ENCODE measurements at places on chromosomes 6 and 20.
A peak's percentile ranks its signal among the peaks of the same experiment; 100 is the strongest.

DNA sequence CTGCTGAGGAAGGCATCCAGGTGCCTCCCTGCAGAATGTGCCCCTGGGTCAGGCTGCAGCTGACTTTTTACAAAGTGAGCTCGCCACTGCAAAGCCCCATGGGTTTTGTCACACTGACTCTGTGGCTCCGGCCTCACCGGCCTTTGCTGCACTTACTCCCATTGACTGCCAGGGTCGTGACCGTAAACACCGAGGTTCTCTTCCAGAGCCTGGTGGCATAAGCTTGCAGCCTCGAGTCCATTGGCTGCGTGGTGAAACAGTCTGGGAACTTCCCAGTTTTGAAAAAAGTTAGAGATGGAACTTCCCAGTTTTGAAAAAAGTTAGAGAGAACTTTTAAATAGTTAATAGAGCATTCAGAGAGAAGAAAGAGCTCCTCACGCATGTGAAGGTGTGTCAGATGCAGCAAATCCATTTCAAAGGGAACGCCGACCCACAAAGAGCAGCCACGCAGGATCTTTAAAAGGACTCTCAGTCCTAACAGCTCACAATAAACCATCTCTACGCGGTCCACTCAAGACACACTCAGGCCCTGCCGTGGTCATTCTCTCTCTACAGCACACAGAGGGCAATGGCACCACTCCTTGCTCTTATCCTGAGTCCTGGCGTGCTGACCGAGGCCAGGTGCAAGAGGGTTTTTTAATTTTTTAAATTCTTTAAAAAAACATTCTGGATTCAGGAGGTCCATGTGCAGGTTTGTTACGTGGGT, 12.8 kb downstream of the RAMACL start:
- DNase-seq, result no peak

DNA sequence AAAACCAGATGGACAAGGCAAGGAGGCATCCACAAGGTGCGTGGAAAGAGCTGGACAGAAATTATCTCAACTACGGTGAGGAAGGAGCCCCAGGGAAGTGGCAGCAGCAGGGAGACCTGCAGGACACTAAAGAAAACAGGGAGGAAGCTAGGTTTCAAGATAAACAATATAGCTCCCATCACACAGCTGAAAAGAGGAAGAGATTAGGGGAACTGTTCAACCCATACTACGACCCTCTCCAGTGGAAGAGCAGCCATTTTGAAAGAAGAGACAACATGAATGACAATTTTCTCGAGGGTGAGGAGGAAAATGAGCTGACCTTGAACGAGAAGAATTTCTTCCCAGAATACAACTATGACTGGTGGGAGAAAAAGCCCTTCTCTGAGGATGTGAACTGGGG, 26.8 kb downstream of the TRMT6 start:
- no peak for DNase-seq

DNA sequence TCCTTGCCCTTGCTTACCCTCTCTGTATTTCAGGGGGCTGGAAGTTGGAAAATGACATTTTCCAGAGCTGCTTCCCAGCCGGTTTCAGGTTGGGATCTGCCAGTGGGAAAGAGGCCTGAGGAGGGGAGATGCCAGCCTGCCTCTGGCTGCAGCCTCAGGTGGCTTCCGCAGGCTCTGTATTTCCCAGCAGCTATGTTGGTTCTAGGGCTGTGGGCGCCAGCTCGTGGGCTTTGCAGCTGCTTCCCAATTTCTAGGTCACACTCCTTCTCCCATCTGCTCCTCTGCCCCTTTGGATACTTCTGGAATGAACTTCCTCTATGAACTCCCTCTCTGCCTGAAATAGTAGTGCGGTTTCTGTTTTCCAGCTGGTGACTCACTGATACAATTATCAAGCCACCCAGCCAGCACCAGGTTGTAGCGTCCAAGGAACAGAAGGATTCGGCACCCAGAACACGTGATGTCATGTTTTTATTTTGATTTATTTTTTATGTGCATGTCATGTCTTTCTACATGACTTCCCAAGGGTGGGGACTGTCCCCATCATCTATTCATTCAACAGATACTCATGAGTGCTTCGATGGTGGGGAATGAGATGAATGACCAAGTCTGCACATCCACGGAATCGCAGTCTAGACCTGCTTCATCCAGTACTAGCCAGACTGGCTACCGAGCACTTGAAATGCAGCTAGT, 38.0 kb downstream of the TGM2 start:
- peak; percentile 72 for DNase-seq

GRCh38 chr6:74410630-74411029, 714.6 kb downstream of the CD109 start:
- no peak for DNase-seq

DNA sequence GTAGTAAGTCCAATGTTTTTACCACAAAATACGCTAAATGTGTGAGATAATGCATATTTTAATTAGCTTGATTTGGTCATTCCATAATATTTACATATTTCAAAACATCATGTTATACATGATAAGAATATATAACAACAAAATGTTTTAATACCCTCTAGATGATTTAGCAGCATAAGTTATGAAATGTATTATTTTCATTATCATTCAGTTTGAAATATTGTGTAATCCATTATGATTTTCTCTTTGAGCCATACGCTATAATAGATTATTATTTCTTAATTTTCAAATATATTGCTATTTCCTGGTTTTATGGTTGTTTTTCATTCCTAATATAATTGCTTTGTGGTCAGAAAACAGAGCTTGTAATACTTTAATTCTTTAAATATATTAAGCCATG, 163.3 kb upstream of the KCNQ5 start:
- no peak for DNase-seq

DNA sequence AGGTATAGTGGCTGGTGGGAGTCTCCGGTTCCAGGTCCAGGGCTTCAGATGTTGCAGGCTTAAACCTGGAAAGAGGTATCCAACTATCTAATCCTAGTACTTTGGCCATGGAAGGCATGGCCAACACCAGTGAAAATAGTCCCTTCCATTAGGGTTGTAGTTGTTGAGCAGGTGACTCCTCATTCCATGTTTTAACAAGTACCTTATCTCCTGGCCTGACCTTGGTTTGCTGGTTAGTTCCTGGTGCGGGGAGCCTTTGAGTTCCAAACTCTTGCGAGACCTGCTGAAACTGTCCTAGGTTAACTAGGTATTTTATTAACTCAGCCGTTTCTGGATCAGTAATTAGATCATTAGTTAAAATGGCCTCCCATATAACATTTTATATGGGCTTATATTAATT, 165.1 kb upstream of the PROKR2 start:
- no peak for DNase-seq

DNA sequence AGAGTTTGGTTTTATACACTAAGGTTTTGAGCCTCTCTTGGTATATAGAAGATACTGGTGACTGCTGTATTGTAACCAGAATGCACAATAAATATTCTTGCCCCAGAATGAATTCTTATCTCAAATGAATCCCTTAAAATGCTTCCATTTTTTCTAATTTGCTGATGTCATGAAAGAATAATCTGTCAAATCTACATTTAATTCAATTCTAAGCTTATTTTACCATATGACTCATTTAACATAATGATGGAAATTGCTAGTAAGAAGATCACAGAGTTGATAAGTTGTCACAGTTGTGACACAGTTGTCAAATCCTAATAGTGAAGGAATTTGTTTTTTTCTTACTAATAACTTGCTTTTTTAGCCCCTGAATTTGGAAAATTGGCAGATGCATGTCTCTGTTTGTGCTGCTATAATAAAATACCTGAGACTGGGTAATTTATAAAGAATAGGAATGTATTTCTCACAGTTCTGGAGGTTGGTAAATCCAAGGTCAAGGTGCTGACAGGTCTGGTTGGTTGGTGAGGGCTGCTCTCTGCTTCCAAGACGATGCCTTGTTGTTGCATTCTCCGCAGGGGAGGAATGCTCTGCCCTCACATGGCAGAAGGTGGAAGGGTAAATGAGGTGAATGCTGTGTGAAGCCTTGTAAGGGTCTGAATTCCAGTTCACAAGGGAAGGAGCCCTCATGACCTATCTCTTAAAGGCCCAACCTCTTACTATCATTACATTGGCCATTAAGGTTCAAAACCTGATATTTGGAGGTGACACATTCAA, 4.7 kb downstream of the ECT2L start:
- no peak for DNase-seq

GRCh38 chr6:99151634-99152346, 197.7 kb downstream of the FAXC start:
- DNase-seq, result peak; percentile 34

- DNase-seq, result no peak
These were observed 248.8 kb downstream of the TFAP2A start for GRCh38 chr6:10166031-10166430.

DNA sequence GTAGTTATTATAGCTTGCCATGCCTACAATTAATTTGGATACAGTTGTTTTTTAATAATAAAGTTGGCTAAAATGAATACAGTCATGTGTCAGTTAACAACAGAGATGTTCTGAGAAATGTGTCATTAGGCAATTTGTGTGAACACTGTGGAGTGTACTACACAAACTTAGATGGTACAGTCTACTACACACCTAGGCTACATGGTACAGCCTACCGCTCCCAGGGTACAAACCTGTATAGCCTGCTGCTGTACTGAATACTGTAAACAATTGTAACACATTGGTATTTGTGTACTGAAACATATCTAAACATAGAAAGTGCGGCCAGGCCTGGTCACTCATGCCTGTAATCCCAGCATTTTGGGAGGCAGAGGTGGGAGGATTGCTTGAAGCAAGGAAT, 50.2 kb downstream of the MYLIP start:
- no peak for DNase-seq

GRCh38 chr6:46338131-46338530, 153.1 kb downstream of the RCAN2 start:
- no peak for DNase-seq

GRCh38 chr6:3977875-3978711, 100.8 kb downstream of the FAM217A start:
- peak; percentile 24 for DNase-seq

GRCh38 chr20:11832851-11833250, 84.8 kb upstream of the BTBD3 start:
- no peak for DNase-seq

- DNase-seq, result no peak
These were observed 42.5 kb upstream of the HIVEP2 start for GRCh38 chr6:142987490-142987889.

All from heart right ventricle (tissue), 16 donors.